ENCODE measurements at places on chromosomes 7 and 10.

DNA sequence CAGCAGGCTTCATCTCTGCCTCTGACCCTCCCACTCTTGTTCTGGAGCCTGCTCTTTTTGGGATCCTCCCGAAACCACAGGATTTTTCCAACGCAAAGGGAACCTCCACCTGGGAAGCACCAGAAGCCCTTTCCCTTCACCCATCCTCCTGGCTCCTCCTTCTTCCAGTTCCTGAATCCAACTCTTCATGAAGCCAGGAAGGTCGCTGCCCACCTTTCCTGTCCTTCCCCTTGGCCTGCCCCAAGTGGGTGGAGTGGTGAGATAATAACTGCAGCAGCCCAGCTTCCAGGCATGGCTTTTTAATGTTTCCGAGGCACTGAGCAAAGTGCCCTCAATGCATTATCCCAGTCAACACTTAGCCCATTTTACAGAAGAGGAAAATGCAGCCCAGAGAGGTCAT, 70.8 kb upstream of the EEPD1 start:
- no peak for DNase-seq

- no peak for DNase-seq
Measured at GRCh38 chr7:50492770-50493519, 42.8 kb upstream of the FIGNL1 start.

- DNase-seq, result no peak
Measured at GRCh38 chr7:104982308-104983075, 31.5 kb upstream of the KMT2E start.

DNA sequence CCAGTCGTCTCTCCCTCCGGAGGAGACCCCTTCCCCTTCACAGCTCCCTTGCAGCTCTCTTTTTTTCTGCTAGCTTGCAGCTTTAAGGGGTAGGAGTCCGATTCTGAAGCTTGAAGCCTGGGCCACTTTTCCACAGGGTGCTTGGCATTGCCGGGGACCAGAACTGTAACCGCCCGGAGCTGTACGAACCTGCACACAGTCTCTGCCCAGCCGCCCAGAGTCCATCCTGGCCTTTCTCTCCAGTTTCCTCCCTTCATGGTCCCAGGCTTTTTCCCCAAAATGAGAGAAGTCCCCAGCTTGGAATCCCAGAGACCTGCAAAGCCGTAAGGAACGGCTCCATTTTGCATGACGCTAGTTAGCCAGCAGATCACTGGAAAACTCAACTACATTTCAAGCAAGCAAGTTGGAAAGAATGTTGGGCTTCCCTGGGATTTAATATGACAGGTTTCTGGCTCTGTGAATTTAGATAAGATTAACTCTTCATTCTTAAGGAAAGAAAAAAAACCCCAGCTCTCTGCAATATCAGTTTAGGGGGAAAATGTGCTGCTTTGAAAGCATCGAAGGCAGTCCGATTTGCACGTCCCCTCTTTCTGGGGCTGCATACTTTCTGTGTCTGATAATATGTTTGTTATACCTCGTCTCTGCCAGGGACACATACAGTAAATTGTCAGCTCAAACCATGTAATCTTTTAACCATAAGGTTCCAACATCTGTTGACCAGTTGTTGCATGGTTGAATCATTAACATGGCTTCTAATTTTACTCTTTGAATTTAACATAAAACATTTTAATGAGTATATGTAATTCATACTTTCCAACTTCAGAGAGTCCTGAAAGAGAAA, 190.0 kb upstream of the LYZL2 start:
- no peak for DNase-seq

Data from activated T-cell treated with anti-CD3 and anti-CD28 coated beads, Interleukin-2, amount 50 U/mL, for 1 hour (primary cell).